Stimulated activated CD4-positive, alpha-beta T cell treated with anti-CD3 and anti-CD28 coated beads, Interleukin-15, amount 100 ng/mL, for 48 hours (primary cell): ENCODE measurements at places on chromosomes 6 and 20.

DNA sequence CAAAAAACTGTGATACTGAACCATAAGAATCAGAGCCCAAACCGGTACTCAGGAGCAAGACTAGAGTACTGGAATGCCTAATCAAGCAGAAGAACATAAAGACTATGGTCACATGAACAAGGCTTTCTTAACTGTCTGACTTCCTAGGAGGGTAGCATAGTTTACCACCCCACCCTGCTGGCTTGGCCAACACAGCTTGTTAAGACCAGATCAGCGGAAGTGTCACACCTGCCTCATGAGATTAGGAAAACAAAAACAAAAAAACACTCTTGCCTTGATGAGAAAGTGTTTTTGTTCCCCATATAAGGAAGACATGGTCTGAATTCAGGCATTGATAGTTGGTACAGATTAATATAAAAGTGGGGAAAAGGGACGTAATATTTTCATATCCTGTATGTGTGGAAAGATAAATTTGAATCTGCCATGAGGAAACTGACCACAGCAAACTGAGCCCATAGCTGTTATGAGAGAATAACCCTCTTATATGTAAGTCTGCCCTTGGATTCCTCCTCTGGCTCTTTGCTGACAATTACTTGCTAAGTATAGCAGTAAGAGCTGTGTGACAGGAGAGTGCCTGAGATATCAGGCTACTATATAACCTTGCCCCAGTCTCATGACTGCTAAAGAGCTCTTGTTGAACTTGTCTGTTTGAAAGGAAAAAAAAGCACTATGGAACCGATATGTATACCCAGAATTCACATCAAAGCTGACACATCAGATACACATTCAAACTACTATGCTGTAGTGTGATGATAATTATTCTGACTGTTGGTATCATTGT, 197.1 kb downstream of the EPHA7 start:
- DNase-seq: no peak

- DNase-seq: no peak
Observed at GRCh38 chr6:45724027-45724426, 291.6 kb downstream of the CLIC5 start.

- no peak for DNase-seq
Observed at GRCh38 chr6:87074101-87074621, 20.7 kb downstream of the CGA start.

- DNase-seq: no peak
Observed at GRCh38 chr6:37696841-37697662, 631 bp downstream of the MDGA1 start.

- DNase-seq: no peak
Observed at GRCh38 chr6:1285556-1285955, 26.3 kb upstream of the FOXQ1 start.

- no peak for DNase-seq
Observed at GRCh38 chr20:15857173-15857784, 716.0 kb downstream of the KIF16B start.

DNA sequence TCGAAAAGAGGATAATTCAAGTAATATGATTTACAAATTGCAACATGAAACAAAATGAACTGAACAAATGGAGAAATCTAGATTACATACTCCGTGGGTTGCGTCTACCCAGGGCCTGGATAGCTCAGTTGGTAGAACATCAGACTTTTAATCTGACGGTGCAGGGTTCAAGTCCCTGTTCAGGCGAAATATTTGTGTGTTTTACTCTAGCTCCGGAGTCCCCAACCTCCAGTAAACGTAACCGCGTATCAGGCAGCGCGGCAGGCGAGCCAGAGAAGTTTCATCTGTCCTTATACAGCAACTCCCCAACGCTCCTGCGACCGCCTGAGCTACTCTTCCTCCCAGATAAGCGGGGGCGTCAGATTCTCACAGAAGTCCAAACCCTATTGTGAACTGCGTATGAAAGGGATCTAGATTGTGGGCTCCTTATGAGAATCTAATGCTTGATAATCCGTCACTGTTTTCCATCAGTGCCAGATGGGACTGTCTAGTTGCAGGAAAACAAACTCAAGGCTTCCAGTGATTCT, 176.1 kb downstream of the TRIM27 start:
- no peak for DNase-seq

DNA sequence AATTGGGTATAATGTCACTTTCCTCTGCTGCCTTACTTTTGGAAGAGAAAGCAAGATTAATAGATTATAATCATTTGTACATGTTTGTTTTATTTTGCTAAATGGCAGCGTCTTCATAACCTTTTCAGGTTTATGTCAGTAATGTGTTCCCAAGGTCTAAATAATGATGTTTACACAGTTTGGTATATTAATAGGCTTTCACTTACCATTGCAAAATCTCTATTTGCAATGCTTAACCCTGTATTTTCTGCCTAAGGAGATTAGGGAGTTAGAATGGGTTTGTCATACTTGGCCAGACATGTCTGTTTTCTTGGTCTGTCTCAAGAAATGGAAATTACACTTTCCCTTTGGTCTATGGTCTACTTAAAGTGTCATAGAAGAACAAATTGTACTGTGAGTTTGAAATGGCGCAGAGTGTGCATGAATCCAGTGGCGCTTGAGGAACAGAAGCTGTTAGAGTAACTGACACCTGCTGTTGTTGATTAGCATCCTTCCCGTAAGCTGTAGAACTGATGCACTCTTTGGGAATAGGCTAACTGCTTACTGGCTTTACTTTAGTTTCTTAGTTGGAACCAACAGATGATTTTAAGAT, 261.1 kb downstream of the SAMD5 start:
- DNase-seq: no peak

GRCh38 chr6:47587493-47587892, 109.9 kb downstream of the CD2AP start:
- no peak for DNase-seq

DNA sequence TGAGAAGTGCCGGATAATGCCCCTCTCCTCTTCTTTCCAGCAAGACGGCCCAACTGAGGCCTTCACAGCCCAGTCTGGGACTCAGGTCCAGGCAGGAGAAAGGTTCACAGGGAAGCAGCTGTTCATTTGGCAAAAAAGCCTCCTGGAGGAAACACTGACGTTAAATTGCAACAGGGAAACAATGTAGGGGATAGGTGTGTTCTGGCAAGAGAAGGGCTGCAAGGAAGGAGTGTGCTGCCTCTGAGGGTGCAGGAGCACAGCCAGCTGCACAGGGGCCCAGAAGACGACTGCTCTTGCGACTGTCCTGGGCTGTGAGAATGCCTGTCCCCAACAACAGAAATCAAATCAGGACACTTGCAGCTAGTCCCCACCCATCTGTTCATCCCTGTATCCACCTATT, 70.6 kb upstream of the PMEPA1 start:
- DNase-seq: no peak

GRCh38 chr6:12348530-12349511, 58.7 kb downstream of the EDN1 start:
- DNase-seq: no peak

DNA sequence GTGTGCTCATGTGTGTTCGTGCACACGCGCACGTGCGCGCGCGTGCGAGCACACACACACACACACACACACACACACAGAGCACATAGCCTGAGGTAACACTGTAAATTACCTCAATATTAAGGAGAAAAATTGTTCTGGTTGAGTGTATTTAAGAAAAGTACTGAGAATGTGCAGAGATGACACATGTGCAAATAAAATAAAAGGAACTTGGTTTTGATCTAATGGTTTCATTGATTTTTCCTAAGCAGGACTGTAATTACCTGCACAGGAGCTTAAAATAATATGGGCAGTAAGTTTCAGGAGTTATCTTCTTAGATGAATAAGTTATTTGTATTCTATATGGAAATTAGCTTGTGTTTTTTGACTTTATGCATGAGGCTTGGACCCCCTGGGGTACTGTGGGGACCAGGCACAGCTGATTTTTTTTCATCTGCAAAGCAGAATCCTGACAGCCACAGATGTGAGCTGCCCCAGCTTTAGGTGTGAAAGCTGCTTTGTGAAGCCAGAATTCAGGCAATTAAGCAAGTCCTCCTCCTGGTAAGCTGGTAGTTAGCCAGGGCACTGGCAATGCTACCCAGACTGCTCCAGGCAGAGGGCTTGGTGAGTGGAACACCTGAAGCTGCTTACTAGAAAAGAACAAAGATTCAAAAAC, 1040.6 kb upstream of the CITED2 start:
- no peak for DNase-seq

DNA sequence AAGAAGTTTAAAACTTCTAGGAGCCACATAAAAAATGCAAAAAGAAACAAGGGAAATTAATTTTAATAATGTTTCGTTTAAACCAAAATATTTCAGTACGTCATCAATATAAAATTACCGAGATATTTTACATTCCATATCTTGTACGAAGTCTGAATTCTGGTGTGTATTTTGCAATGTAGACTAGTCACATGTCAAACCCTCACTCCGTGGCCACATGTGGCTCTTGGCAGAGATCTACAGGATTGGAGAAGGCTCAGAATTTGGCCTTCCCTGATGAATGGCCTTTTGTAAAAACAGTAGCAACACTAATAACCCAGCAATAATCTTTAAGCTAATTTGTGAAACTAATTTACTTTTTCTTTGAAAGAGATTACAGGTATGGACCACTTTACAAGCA, 217.1 kb downstream of the PRL start:
- no peak for DNase-seq

DNA sequence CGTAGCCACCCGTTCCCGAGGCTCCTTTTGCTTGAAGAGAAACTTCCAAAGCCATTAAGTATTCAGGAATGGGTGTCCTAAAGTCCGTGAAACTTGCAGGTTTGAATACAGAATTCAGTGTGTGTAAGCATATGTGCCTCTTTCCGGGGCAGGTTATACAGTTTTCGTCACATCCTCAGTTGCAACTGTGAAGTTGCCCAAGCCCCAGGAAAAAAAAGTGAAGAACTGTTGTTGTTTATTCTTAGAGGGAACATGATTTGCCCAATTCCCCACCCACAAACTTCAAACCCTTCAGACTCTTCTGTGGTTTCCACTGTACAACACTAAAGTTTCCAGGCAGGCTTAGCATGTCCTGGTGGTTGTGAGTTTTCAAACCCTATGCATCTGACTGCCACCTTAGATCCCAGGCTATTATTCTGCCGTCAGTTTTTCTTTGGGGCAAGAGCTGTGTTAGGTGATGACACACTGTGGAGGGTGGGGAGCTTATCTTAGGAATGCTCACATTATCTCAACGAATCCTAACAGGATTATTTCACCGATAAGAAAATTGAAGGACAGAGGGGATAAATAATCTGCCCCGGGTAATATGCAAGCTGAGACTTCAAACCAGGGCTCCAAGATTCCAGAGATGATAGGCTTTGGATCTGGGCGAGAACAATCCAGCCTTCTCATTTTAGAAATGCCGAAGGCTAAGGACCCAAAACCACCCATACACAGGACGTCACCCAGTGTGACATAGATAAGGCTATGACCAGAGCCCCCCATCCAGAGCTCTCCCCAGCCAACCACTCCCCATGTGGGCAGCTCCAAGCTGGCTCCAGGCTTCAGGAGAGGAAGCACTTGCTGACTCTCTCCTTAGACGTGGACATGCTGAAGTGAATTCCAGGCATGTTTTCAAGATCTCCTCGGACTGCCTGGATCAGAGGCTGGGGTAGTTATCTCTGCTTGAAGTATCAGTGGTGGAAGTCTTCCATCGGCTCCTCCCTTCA, 81.7 kb upstream of the AFDN start:
- no peak for DNase-seq

- no peak for DNase-seq
Observed at GRCh38 chr6:135439549-135439948, 58.0 kb downstream of the AHI1 start.

- no peak for DNase-seq
Observed at GRCh38 chr6:40251637-40252300, 317.5 kb upstream of the MOCS1 start.

DNA sequence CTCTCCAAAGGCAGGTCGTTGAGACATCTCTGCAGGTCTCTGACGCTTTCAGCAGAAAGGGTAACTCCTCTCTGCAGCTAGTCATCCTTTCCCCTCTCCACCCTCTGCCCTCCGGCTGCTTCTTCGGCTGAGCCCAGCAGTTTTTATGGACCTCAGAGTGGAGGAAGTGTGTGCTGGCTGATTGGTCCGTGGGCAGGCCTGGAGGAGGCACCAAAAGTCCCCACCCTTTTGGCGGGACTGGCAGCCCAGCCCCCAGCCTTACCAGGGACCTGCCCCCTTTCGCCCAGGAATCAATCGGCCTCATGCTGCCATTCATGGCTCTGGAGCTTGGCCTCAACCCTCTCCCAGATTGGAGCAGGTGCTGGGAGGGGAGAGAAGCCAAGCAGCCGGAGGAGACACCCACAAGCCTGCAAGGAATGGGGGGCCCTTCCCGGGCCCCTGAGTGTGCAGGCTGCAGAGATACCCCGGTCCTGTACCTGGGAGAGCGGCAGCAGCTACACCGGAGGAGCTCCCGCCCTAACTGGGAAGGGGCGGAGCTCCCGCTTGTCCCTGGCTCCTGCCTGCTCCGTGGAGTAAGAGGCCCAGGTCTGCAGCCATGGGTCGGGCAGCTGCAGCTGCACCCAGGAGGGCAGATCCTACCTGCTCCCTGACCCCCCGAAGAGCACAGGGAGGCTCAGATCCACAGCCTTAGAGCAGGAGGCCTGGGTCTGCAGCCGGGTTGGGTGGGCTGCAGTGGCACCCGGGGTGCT, 170.3 kb upstream of the SOX4 start:
- DNase-seq: no peak

DNA sequence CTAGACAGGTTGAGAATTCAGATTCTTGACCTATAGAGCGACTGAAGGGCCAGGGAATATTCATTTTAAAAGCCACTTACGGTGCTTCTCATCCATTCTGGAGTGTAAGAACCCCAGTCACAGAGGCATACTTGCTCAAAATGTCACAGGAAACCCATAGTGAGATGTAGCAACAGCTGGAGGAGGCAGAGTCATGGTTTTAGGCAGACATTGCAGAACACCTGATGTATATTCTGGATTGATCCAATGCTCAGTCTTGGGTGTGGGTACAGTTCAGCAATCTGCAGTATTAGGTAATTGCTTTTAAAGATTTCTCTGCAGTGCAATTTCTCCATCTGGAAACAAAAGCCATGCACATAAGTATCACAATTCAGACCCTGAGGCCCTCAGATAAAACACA, 137.4 kb upstream of the SLC22A23 start:
- no peak for DNase-seq

DNA sequence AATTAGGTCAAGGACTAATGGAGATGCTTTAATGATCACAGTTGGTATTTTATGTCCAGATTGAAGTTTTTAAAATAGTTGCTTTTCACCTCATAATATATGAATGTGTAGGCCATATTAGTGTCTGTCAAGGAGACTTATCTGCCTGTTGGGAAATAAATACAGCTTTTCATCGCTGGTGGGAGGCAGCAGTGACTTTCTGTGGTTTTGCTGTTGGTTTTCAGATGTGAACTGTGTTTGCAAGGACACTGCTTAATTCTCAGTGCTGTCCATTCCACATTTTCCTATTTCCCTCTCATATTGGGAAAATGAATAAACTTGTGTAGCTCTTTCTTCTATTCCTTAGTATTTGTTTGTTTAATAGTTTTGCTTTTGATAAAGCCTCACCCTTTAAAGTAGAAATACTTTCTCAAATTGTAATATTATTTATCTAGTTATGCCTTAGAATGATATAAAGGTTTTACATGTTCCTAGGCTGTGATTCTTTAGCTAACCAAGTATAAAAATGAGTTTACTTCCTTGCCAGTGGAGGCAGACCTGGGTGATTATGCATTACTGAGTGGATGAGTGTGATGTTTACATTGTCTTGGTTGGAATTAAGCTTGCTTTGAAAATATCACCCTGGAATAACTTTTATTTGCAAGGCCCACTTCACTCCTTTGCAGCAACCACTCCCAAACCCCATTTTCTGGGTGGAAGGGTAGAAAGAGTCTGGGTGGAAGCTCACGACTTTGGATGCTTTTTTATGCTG, 3.3 kb downstream of the PLCB4 start:
- no peak for DNase-seq
